ENCODE measurements at places on chromosomes 12 and 14. TPM values are rescaled to one million over a fixed set of nuclear protein-coding genes. Genes with fewer than 3 reads are reported as not detected.

DNA sequence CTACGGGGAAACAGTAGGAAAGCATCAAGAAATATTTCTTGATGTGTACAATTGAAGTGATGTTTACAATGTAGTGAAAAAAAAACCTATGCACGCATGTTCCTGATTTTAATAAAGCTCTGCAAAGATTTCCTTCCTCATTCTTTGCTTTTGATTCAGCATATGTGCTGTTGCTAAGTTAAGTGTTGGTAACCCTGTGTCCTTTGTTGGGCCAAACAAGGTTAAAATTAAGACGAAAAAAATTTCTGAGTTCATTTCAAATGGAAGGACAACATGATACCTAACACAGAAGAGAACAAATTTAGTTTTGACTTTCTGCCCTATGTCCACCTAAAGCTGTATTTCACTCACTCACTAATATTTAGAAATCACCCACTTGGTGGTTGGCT, 62.8 kb downstream of the PPP2R5C start:
- H3K36me3 ChIP-seq: peaks cover 63% of the 10 kb centered on the region
- no peaks in the 10 kb centered on the region for H3K27me3 ChIP-seq
- peak overlapping the region; percentile 83 for H3K4me3 ChIP-seq
- no peak for DNase-seq
- H3K27ac ChIP-seq: peak overlapping the region; percentile 99

The IL22 gene
- total RNA-seq: 6.4 TPM

- no peak for DNase-seq
- H3K36me3 ChIP-seq: peaks cover 8% of the 10 kb centered on the region
- no peak overlapping the region for H3K4me3 ChIP-seq
Observed at GRCh38 chr14:24595073-24595808, 14.2 kb downstream of the GZMH start.

The GPR84 gene
- 2.4 TPM for total RNA-seq

- H3K36me3 ChIP-seq: no peaks in the 10 kb centered on the region
- no peaks in the 10 kb centered on the region for H3K27me3 ChIP-seq
- DNase-seq: no peak
- no peak overlapping the region for H3K27ac ChIP-seq
Observed at GRCh38 chr12:96060041-96060440, 24.7 kb upstream of the LTA4H start.

- H3K27me3 ChIP-seq: peaks cover 6% of the 10 kb centered on the region
- no peak for DNase-seq
- no peak overlapping the region for H3K27ac ChIP-seq
- no peak overlapping the region for H3K4me3 ChIP-seq
- no peaks in the 10 kb centered on the region for H3K36me3 ChIP-seq
Observed at GRCh38 chr12:25361511-25361910, 110.8 kb upstream of the KRAS start.

DNA sequence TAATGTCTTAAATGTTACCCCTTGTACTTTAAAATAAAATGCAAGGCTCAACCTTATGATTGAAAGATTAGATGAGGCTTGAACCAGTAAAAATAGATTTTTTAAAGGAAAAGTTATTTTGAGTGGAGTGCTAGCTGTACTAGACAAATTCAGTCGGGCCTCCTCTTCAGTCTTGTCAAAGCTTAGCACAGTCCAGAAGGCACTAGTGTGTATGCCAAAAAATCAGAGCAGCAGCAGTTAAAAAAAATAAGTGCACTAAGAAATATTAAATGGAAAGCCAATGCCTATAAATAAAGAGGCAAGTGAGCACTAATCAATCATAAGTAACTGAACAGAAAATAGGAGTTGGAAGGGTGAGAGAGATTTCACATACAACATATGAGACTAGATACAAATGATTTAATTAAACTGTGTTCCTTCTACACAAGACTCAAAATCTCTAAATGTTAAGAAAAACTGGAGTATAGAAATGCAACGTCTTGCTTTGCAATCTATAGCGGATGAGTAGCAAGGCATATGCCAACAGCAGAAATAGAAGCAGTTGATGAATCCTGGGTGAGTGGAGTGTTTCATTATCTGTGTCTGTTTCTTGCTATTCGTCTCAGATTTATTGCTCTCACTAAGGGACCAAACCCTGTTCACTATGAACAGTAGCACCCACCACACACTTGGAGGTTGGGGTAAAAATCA, 172.1 kb downstream of the ETNK1 start:
- no peaks in the 10 kb centered on the region for H3K36me3 ChIP-seq
- no peak for DNase-seq
- no peak overlapping the region for H3K27ac ChIP-seq
- H3K4me1 ChIP-seq: no peaks in the 10 kb centered on the region
- no peak overlapping the region for H3K4me3 ChIP-seq

DNA sequence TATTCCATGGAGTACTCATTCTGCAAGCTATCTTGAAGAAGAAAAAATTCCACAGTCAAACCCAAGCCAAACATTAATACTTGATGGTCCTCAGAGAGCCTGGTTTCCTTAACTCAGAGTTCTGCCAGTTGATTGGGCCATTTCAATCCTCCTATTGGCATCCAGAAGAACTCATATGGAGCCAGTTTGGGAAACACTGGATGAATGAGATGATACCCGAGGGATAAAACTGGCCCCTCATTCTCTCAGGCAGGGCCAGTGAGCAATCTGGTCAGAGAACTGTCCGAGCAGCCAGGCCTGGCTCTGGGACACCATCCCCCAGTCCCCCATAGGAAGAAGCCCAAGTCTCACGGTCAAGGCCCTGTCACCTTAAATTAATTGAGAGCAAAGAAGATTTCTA, 48.8 kb downstream of the NUAK1 start:
- H3K27ac ChIP-seq: no peak overlapping the region
- no peaks in the 10 kb centered on the region for H3K36me3 ChIP-seq
- no peaks in the 10 kb centered on the region for H3K4me1 ChIP-seq
- DNase-seq: no peak
- no peak overlapping the region for H3K4me3 ChIP-seq

The SLC25A47 gene
- not detected for total RNA-seq

DNA sequence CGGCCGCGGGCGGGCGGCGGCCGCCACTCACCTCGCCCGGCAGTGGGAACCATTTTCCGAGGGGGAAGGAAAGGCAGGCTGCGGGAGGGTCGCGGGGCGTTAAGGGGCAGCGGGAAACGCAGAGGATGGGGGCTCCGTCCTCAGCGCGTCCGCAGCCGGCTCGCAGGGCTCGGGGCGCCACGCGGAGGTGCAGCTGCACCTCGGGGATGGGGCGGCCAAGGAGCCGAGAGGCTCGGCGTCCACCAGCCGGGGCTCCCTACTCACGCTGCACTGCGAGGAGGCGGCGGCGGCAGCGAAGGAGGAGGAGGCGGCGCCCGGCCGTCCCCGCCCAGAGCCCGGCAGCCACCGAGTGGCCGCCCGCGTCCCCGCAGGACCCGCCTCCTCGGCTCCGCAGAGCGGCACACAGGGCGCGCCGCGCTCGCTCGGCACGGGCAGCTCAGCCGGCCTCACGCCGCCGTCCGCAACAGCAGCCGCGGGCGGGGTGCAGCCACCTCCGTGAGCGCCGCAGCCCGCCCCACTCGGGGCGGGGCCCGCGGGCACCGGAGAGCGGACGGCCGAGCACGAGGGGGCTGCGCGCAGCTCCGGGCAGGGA, at the start of gene ATP2B1:
Gene ATP2B1 (minus strand): TSS at position 274 of the 592 bp plus-strand sequence. CDS start 52,952 bp downstream, outside the sequence.
- peak within 1 kb of the TSS; percentile 94 for H3K4me3 ChIP-seq
- H3K27me3 ChIP-seq: no peaks in the 10 kb centered on the region
- H3K27ac ChIP-seq: peak within 1 kb of the TSS; percentile 84
- DNase-seq: peak; percentile 87

The FGD4 gene
- total RNA-seq: 0.22 TPM

GRCh38 chr14:85063747-85064146, 466.2 kb upstream of the FLRT2 start:
- H3K36me3 ChIP-seq: no peaks in the 10 kb centered on the region
- H3K27ac ChIP-seq: no peak overlapping the region

DNA sequence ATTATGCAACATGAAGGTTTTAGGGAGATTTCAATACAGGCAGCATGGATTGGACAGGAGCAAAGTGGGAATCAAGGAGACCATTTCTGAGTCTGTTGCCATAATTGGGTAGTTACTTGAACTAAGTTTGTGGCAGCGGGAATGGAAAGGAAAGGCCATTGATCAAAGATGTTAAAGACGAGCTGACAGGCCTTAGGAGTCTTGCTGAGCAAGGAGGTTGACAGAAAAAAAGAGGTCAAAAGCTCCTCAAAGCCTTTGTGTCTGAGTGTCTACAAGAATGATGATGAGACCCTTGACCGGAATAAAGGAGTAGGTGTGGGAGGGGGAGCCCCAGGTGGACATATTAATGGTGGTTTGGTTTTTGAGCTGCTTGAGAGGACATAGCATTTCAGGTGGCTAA, 9.4 kb downstream of the PLEKHA5 start:
- H3K36me3 ChIP-seq: peaks cover 4% of the 10 kb centered on the region
- no peak for DNase-seq
- H3K27me3 ChIP-seq: peaks cover under 1% of the 10 kb centered on the region
- H3K4me1 ChIP-seq: no peaks in the 10 kb centered on the region
- no peak overlapping the region for H3K4me3 ChIP-seq

The TPPP2 gene
- not detected for total RNA-seq

The SMIM41 gene
- total RNA-seq: not detected

DNA sequence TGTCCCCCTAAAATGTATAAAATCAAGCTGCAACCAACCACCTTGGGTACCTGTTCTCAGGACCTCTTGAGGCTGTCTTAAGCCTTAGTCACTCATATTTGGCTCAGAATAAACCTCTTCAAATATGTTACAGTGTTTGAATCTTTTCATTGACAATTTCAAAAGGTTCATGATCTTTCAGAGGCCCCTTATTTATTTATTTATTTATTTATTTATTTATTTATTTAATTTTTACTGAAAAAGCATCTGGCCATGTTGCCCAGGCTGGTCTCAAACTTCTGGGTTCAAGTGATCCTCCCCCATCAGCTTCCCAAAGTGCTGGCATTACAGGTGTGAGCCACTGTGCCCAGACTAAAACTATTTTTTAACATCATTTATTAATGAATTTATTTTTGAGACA, 8.2 kb upstream of the NUDT4 start:
- H3K36me3 ChIP-seq: no peaks in the 10 kb centered on the region
- H3K4me1 ChIP-seq: peaks cover 4% of the 10 kb centered on the region
- no peak overlapping the region for H3K27ac ChIP-seq
- peaks cover 4% of the 10 kb centered on the region for H3K27me3 ChIP-seq
- DNase-seq: no peak

- H3K27ac ChIP-seq: no peak overlapping the region
- no peaks in the 10 kb centered on the region for H3K27me3 ChIP-seq
- H3K36me3 ChIP-seq: no peaks in the 10 kb centered on the region
- no peaks in the 10 kb centered on the region for H3K4me1 ChIP-seq
- H3K4me3 ChIP-seq: no peak overlapping the region
Observed at GRCh38 chr14:36773136-36773540, 111.5 kb downstream of the PAX9 start.

- peaks cover 54% of the 10 kb centered on the region for H3K4me1 ChIP-seq
- peaks cover 2% of the 10 kb centered on the region for H3K36me3 ChIP-seq
- H3K27me3 ChIP-seq: no peaks in the 10 kb centered on the region
- peak; percentile 46 for DNase-seq
- H3K4me3 ChIP-seq: peak overlapping the region; percentile 2
Observed at GRCh38 chr12:51389302-51389999, 1.8 kb downstream of the GALNT6 start.

DNA sequence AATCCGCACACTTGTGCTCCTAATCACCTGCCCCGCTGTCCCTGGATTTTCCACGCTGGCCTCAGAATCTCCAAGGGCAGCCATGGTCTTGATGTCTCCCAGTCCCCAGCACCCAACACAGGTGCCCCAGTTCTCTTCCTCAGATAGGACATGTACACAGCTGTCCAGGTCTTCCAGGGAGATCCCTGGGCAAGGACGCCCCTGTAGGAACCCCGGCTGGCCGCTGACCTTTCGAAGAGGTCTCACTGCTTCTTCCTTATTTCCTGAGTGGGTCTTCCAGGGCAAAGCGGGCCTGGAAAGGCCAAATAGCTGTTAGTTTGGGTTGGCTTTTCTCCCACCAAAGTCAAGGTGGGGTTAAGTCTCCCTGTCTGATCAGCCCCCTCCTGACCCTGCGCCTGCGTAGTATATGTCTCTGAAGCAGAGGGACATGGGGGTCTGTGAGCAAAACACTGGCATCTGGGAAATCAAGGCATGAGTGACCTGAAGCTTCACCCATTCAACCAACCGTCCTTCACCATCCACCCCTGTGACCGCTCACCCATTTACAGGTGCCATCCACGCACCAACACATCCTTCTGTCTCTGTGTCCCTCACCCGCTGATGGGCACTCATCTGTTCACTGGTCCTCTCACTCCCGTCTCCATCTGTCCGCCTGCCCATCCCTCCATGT, 4.6 kb downstream of the BEGAIN start:
- no peaks in the 10 kb centered on the region for H3K36me3 ChIP-seq
- H3K4me3 ChIP-seq: no peak overlapping the region
- no peak overlapping the region for H3K27ac ChIP-seq
- peaks cover 2% of the 10 kb centered on the region for H3K4me1 ChIP-seq
- no peak for DNase-seq

DNA sequence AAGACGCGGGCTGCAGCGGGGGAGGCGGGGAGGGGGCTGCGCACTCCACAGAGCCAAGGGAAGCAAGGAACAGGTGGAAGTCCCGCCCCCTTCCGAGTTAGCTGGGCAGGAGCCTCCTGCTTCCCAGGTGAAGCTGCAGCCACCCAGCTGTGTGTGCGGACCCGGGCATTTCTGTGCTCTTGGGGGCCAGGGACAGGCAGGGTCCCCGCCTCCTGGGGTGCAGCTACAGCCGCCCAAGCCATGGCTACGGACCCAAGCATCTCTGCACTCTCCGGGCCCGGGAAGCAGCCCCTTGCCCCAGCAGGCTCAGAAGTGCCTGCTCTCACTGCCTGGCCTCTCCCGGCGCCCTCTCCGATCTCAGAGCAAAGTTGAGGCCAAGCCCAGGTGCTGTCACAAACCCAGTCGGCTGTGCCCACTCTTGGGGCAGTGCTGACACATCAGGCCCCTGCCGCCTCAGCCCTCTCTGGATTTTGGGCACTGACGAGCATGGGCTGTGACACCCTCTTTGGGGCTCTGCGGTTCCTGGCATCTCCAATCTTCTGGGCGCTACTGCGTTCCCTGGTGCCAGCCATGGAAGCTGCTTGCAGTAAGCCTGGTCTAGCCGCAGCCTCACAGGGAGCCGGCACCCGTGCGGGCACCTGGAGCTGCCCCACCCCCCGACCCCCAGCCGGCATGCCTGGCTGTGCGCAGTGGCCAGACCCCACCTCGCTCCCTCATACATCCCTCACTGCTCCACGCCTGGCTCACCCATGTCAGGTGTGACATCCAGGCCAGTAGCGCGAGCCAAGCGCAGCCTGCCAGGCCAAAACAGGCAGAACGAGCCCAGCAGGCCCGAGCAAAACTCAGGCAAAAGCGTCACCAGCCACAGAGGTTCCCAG, 8.5 kb upstream of the MGAT4C start:
- H3K27ac ChIP-seq: no peak overlapping the region
- H3K4me3 ChIP-seq: no peak overlapping the region
- no peak for DNase-seq
- H3K36me3 ChIP-seq: no peaks in the 10 kb centered on the region
